ENCODE measurements at places on chromosomes 4 and X.

GRCh38 chr4:185740471-185740873, 71.5 kb downstream of the SORBS2 start:
- DNase-seq = no peak

GRCh38 chrX:65948103-65948502, 91.8 kb downstream of the VSIG4 start:
- DNase-seq = no peak

- DNase-seq = no peak
These were observed 3.5 kb downstream of the AP1AR start for GRCh38 chr4:112234952-112235609.

GRCh38 chr4:172096786-172097185, 283.6 kb downstream of the GALNTL6 start:
- DNase-seq = no peak

DNA sequence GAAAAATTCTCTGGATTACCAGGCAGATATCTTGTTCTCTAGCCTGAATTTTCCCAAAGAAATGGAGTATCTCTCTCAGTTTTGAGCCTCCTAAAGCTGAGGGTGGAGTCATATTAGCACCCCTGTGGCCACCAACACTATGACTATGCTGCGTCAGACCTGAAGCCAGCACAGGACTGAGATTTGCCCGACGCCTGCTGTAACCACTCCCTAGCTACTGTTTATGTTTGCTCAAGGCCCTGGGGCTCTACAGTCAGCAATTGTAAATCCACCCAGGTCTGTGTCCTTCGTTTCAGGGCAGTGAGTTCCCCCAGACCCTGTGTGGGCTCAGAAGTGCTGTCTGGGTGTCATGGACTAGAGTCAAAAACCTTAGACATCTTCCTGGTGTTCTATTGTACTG, 61.4 kb downstream of the ZXDA start:
- no peak for DNase-seq

Measured in type B pancreatic cell (in vitro differentiated cells).